ENCODE measurements at places on chromosomes 4 and X. TPM values are rescaled to one million over a fixed set of nuclear protein-coding genes. Genes with fewer than 3 reads are reported as not detected.

Gene BMPR1B
- total RNA-seq: 0.10 TPM

Gene NDNF
- total RNA-seq: 30.4 TPM

Gene STARD8
- total RNA-seq: 1.6 TPM

Gene ATP6AP1
- total RNA-seq: 86.3 TPM

Gene PAGE1
- not detected for total RNA-seq

Gene NLGN4X
- 0.89 TPM for total RNA-seq

Gene FAM53A
- total RNA-seq: 1.5 TPM

Gene TNIP3
- 1.2 TPM for total RNA-seq

Gene SLC10A6
- 0.40 TPM for total RNA-seq

Gene EFNB1
- 77.9 TPM for total RNA-seq

Gene HHIP
- total RNA-seq: 5.9 TPM

Gene MAGEA6
- total RNA-seq: 0.32 TPM

Gene OTC
- total RNA-seq: 10.2 TPM

Gene ANAPC4
- 19.1 TPM for total RNA-seq

Gene RIBC1
- 0.72 TPM for total RNA-seq

Gene DDIT4L
- total RNA-seq: not detected

Gene GSX2
- total RNA-seq: not detected

Gene GUCY1A1
- total RNA-seq: 14.7 TPM

Gene NXF2B
- total RNA-seq: not detected

Gene SCD5
- 4.4 TPM for total RNA-seq

Gene ZFP92
- total RNA-seq: 0.29 TPM

Gene ATP1B4
- not detected for total RNA-seq

Gene MAGED4B
- total RNA-seq: 4.1 TPM

Gene MTNR1A
- 1.3 TPM for total RNA-seq

Gene MAGEC2
- total RNA-seq: 0.17 TPM

Gene HS3ST1
- 7.6 TPM for total RNA-seq

Gene GRK4
- 0.77 TPM for total RNA-seq

Gene GAGE12J
- not detected for total RNA-seq

Gene NAP1L2
- total RNA-seq: 2.1 TPM

Gene FATE1
- not detected for total RNA-seq

Gene TACR3
- total RNA-seq: not detected

Gene ADH6
- total RNA-seq: 17.6 TPM

Gene FOXR2
- not detected for total RNA-seq

Gene NHS
- total RNA-seq: 3.0 TPM

Gene CDS1
- total RNA-seq: 44.2 TPM

Gene HS6ST2
- total RNA-seq: 0.85 TPM

Gene MEPE
- not detected for total RNA-seq

Gene TMPRSS11D
- total RNA-seq: not detected

All from colonic mucosa (tissue), 4 donors.